ENCODE measurements at places on chromosomes 2 and 18.

GRCh38 chr2:223731503-223731902 is 105.9 kb downstream of the AP1S3 start:
- DNase-seq = no peak

GRCh38 chr2:231677632-231678104 is 30.7 kb upstream of the PTMA start:
- peak; percentile 34 for DNase-seq

- no peak for DNase-seq
Measured at GRCh38 chr2:236503100-236503499, 66.5 kb upstream of the ACKR3 start.

GRCh38 chr2:216012133-216012829 is 1.1 kb downstream of the MREG start:
- DNase-seq = no peak

- no peak for DNase-seq
Measured at GRCh38 chr2:99970292-99970868, 172.0 kb downstream of the AFF3 start.

DNA sequence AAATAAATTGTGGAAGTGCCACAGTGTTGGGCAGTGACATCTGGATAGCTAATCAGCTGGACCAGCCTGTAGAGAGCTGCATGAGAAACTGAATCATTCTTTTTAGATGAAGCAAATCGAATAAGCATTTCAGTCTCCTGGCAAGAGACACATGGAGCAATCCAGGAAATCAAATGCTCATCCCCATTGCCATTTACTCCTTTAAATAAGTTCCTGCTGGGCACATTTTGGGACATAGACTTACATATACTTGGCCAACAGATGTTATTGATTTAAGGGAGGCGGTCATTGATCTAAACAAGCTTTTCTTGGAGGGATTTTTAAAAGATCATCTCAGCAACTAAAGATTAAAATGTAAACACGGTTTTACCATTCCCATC is 307.1 kb downstream of the STK39 start:
- DNase-seq = no peak

GRCh38 chr2:17070711-17071110 is 405.1 kb upstream of the CYRIA start:
- no peak for DNase-seq

Data from esophagus squamous epithelium (tissue), 5 donors.